ENCODE measurements at places on chromosomes 6 and 20.

DNA sequence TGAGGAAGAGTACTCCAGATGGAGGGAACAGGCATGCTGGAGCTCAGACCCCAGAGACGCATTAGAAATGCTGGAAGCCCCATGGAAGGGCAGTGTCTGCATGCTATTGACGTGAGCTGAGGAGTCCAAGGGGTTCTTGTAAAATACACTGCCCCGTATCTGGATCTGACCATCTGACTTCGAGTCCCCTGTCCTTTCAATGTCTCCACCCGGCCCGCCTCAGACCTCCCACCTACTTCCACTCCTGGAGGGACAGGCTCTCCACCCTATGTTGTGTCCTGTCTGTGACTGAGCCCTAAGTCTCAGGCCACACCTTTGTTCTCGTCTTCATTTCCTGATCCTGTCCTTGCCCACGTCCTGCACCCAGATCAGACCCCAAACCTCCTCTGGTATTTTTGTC lies 496.3 kb downstream of the CDH26 start:
- no peak for DNase-seq

DNA sequence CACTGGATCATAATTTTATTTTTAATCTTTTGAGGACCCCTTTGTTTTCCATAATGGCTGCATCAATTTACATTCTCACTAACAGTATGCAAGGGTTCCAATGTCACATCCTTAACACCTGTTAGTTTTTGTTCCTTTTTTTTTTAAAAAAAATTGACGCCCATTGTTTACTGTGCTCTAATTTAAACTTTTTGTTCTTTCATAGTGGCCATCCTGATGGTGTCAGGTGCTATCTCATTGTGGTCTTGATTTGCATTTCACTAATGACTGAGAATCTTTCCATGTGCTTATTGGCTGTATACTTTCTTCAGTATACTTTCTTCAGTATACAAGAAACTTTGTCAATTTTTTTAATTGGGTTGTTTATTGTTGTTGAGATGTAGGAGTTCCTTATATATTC lies 347.0 kb downstream of the RNGTT start:
- no peak for DNase-seq

- DNase-seq: no peak
Observed at GRCh38 chr20:48761023-48761785, 66.6 kb downstream of the PREX1 start.

DNA sequence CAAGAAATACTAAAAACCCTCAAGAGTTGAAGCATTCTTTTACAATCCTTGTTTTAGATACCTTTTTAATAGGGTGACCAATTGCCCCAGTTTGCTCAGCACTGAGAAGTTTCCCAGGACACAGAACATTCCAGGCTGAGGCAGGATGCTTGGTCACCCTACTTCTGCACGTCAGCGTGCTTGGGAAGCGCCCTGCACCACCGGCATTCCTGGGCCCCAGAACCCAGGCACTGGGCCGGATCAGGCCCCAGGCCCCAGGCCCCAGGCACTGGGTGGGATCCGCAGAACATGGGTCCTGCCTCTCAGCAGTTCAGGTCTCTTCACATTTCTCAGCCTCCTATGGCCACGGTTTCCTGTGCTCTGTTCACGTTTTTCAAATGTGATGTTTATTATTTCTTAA lies 213.8 kb upstream of the QKI start:
- DNase-seq: no peak

DNA sequence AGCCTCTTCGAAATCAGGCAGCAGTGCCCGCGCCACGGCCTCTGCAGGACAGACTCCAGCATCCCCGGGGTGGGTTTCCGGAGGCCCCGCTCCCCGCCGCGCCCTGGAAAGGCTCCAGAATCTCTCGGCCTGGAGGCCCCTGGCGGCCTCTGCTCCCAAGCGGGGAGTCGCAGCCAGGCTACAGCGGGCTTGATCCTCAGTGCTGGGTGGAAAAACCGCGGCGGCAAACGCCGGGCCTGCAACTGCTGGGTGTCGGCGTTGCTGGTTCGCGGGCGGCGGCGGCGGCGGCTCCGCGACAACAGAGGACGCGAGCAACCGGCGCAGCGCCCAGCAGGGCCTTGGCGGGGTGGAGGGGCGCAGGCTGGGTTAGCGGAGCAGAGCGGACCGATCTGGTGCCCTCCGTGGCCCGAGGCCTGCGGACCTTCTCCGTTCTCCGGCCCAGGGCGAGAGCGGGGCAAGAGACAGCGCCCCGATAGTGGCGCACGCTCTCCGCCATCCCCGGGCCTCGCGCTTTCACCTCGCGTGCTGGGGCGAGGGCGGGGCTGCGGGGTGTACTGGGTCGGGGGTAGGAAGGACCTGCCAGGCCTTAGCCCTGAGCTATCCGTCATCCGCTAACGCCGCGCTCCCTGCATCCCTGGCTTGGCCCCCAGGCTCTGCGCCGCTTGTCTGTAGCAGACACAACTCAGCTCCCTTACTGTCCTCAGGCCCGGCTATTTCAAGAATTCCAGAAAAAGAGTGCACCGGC lies 3.4 kb upstream of the ZNF292 start:
- peak; percentile 33 for DNase-seq

- no peak for DNase-seq
Observed at GRCh38 chr6:158584236-158584651, 24.4 kb downstream of the TMEM181 start.

DNA sequence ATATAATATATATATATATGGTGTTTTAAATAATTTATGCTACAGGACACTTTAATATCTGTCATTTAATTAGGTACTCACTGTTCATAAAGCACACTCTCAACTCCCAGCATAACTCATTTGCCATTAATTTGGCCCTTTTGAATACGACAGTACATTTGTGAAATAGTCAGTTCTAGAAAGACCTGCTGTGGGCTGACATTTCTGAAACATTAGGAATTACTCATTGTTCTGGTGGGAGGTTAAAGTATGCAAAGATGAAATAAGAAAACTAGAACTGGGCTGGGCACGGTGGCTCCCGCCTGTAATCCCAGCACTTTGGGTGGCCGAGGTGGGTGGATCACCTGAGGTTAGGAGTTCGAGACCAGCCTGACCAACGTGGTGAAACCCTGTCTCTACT lies 497.5 kb downstream of the UTRN start:
- DNase-seq: no peak

- no peak for DNase-seq
Observed at GRCh38 chr6:168007592-168008338, 10.3 kb downstream of the KIF25 start.

DNA sequence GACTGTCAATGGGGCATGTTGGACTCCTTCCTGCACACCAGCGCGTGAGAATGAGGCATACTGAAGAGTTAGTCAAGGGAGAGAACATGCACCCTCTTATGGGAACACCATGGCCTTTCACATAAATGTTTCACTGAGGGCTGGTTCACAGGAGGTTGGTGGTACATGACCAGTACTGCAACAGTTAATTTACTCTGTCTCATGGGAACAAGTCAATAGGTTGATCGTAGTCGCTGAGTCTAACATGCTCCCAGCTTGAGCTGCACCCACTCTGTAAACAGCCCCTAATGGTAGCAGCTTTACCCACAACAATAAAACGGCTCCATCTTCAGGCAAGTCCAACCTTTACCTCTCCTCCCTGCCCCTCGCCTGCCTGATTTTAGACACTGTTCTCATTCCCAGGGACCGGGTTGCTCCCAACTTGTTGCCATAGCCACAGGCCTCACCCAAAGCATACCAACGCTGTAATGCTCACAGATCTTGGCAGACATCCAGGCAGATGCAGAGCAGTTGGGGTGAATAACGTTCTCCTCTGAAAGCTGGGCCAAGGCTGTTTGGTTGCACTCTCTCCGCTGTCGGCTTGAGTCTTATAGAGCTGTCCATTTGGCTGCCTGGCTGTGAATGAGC lies 111.3 kb downstream of the LY86 start:
- DNase-seq: no peak

DNA sequence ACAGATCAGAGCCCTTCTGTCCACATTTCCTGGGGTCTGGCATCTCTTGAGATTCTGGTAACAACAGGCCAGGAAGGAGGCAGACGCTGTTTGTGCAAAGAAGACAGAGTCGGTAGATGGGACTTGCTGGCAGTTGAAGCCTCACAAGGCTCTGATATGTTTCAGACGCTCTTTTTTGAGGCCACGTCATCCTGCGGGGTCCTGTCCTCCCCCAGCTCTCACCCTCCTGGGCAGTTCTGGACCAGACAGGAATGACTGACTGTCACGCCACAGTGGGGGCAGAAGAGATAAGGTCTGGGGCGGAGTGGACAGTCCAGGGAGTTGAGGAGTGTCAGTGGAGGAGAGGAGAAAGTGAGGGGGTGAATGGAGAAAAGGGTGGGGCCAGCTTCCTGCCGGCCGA lies 87.1 kb upstream of the SULF2 start:
- no peak for DNase-seq

DNA sequence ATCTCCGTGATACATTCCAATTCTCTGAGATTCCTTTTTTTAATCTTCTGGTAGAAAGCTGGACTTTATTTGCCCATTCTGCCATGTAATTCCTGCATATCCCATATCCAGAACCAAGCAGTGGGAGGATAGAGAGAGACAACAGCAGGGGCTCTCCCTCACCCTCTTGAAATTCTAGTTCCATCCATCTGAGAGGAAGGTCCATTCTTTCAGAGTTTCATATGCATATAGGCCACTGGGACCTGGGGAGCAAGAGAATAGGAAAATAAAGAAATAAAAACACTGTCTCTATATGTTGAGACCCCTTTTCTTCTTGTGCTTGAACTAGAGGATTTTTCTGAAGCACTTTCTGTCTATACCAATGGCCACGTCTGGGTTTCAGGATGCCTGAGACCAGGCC lies 147.9 kb upstream of the STMND1 start:
- DNase-seq: no peak

DNA sequence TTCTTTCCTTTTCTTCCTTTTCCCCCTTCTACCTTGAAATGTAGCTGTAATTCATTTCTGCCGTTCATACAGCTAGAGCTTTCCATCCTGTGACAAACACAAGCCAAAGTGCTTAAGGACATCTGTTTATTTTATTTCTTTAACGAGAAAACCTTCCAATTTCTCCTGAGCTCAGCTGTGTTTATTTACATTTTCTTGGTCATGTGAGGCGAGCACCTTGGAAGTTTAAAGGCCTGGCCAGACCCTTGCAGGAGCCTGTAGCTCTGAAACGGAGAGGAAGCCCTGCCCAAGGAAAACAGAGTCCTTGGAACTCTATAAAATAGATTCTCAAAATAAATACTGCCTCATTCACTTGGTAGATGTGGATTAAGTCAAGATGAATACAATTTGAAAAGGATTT lies 223.1 kb downstream of the EYA2 start:
- no peak for DNase-seq

DNA sequence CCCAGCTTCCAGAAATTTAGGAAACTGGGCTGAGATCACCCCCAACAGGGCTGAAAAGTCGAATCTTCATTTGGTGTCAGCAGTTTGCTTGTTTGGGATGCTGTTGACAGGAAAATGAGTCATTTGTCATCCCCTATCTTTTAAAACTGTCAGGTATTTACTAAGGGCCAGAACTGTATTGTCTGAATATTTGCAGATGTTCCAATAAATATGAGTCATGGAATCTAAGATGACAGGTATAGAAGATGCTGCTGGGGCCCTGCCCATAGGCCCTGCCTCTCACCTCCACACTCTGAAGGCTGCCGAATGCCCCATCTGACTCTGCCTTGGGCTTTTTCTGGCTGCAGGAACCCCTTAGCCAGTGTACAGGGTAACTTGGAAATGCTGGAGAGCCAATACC lies 3.9 kb downstream of the ETV7 start:
- DNase-seq: no peak

- DNase-seq: no peak
Observed at GRCh38 chr20:32263398-32263954, 14.0 kb upstream of the KIF3B start.

- no peak for DNase-seq
Observed at GRCh38 chr20:1901704-1902103, 6.5 kb downstream of the SIRPA start.

DNA sequence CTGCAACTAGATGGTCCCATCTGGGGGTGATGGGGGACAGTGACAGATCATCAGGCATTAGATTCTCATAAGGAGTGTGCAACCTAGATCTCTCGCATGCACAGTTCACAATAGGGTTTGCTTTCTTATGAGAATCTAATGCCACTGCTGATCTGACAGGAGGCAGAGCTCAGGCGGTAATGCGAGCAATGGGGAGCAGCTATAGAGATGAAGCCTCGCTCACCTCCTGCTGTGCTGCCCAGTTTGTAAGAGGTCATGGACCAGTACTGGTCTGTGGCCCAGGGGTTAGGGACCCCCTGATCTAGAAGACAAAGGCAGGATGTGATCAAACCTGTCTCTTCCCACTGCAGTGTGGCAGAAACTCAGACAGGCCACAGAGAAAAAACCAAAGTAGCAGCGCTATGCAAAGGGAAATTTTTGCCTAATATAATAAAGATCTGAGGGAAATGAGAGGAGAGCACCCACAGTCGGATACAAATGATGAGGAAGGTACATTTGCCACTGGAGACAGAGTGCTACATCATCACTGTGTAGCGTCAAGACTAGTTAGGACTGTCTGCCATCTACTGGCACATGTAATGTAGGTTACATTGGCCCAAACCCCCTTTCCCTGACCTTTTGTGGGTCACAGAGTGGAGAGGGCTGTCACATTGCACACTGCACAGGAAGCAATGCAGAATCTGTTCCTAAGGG lies 4.1 kb upstream of the LY86 start:
- DNase-seq: no peak

- DNase-seq: no peak
Observed at GRCh38 chr6:107585815-107586435, 96.0 kb downstream of the SOBP start.

- no peak for DNase-seq
Observed at GRCh38 chr20:19310541-19310940, 98.1 kb downstream of the SLC24A3 start.

DNA sequence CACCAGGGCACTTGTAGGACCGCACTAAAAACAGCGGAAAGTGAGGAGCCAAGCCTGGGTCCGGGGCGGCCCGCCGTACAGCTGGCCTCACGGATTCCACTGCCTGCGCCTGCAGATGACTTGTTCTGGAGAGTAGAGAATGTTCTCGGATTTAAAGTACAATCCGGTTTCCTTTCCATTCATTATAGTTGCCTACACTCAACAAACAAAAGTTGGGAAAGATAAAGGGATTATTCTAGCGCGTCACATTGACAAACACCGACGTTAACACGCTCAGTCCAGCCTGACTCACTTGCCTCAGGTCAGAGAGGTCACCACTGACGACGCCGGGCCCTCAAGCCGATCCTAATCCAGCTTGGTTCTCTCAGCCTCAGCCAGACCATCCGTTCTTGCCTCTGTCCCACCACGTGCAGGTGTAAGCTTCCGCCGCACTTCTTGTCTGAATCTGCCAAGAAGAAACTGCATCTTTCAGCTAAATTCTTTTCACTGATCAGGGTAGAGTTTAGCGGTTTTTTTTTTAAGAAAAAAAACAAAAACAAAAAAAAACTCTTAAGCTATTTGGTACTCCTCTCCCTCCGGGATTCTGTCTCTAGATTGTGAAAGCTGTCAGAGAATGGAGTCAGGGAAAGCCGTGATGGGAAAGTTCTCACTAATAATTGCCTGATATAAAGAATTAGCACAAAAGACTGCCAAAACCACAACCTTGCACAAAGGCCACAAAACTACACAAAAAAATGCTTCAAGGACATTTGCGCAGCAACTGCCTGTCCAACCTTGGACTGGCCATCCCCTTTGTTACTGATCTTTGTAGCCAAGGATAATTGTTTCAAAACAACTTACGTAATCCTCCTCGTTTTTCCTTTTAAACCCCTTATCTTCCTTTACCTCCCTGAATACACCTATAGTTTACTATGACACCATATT lies 1.1 kb upstream of the PHF10 start:
- no peak for DNase-seq

GRCh38 chr20:35146299-35146919 lies 727 bp downstream of the EDEM2 start:
- DNase-seq: no peak

Measured in stimulated activated CD8-positive, alpha-beta memory T cell treated with anti-CD3 and anti-CD28 coated beads, Interleukin-4, amount 100 ng/mL, for 1 hour (primary cell).